ENCODE measurements at places on chromosomes 6 and 20.

DNA sequence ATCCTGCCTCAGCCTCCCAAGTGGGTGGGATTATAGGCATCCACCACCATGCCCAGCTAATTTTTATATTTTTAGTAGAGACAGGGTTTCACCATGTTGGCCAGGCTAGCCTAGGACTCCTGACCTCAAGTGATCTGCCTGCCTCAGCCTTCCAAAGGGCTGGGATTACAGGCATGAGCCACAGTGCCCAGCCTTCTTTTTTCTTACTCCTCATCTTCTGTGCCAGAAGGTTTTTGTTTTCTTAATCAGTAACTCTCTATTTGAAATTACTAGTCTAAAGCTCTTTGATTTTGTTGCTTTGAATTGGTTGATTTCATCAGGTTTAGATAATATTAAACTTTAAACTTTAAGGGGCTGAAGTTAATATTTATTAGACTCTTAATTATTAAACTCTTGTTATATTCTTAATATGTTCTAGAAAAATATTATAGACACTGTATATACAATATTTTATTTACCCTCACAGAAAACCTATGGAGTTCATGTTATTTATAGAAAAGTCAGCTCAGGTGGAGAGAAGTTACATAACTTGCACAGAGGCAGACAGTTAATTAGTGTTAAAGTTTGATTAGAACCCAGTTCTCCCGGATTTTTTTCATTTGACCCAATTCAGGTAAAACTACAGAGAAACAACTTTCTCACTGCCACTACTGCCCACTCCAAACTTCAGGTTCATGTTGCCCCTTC is 177.4 kb upstream of the SGK1 start:
- DNase-seq, result no peak

- no peak for DNase-seq
Observed at GRCh38 chr6:141164042-141164743, 968.5 kb upstream of the GJE1 start.

DNA sequence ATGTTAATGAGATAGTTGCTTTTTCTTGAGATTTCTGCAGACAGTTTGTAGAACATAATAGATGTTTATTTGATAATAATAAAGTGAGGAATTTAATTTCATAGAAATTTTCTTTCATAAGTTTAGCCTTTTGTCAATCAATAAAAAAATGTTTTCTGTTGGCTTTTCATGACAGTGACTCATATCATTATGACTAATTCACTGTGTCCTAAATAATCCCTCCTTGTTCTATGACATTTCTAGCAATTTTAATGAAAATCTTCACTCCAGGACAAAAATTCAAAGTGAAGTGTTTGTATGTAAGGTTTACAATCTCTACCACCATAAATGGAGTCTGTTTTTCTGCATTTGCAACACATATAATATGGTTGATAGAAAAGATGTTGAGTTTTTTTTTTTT is 109.9 kb downstream of the UTRN start:
- DNase-seq, result no peak

DNA sequence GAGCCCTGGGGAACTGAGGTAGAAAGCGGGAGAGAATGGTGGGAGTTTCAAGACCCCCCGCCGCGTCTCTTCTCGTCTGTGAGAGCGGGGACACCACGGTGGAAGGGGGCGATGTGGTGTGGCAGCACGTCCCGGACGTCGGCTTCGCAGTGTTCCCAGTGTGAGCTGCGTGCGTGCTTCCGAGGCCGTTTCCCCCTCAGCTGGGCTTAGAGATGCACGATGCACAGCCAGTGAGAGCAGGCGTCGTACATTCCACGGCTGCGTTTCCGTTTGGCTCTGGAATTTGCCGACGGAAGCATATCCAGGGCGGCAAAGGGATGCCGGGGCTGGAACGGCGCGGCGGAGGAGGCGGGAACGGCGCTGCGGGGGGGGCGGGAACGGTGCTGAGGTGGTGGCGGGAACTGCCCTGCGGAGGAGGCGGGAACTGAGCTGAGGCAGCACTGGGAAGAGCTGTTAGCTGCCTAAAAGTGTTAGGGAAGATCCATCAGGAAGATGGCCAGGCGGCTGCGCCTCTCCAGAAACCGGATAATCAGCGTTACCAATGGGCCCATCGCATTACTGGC is 37.7 kb downstream of the KIF25 start:
- DNase-seq, result no peak

- DNase-seq, result no peak
Observed at GRCh38 chr6:44439270-44440045, 52.0 kb downstream of the CDC5L start.

DNA sequence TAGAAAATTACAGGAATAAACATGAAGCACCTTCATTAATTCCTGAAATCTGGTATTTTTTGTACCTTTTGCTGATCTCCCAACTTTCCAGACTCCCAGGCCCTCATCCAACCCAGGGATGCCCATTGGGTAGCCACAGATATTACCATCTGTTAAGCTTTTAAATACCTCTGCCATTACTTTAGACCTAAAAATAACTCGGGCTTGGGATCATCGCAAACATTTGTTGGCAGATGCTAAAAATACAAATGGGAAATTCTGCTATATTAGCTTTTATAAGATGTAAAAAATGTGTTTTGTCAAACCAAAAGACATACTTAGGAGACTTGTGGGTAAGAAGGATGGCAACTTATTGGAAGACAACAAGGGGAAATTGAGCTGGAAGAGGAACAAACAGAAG is 376.1 kb downstream of the CENPW start:
- no peak for DNase-seq

- DNase-seq, result no peak
Observed at GRCh38 chr6:3873051-3873450, 23.9 kb downstream of the FAM50B start.

GRCh38 chr20:61821735-61822134 is 243.9 kb downstream of the TAF4 start:
- no peak for DNase-seq

Measured in effector memory CD4-positive, alpha-beta T cell (primary cell).